ENCODE measurements at places on chromosomes 13 and 19. TPM values are rescaled to one million over a fixed set of nuclear protein-coding genes. Genes with fewer than 3 reads are reported as not detected.

The ZNF112 gene
- 4.3 TPM for total RNA-seq

The PEAK3 gene
- not detected for total RNA-seq

The EPS8L1 gene
- total RNA-seq, result 64.6 TPM

The TTYH1 gene
- total RNA-seq, result under 0.01 TPM

The PALM3 gene
- 0.39 TPM for total RNA-seq

The ZNF808 gene
- total RNA-seq, result 17.8 TPM

The FOSB gene
- 32.8 TPM for total RNA-seq

The TMEM238 gene
- 0.39 TPM for total RNA-seq

The PABPC3 gene
- total RNA-seq, result 0.22 TPM

The SULT2A1 gene
- not detected for total RNA-seq

The LGALS4 gene
- not detected for total RNA-seq

The LRRC63 gene
- not detected for total RNA-seq

The CD33 gene
- not detected for total RNA-seq

The SELENOV gene
- total RNA-seq, result not detected

The ANGPTL8 gene
- total RNA-seq, result not detected

The ERFL gene
- total RNA-seq, result 0.11 TPM

The RASAL3 gene
- 0.39 TPM for total RNA-seq

The FCER2 gene
- total RNA-seq, result not detected

The MEF2B gene
- 0.39 TPM for total RNA-seq

The SIAH3 gene
- total RNA-seq, result not detected

The ZNF329 gene
- 14.1 TPM for total RNA-seq

The TEX29 gene
- total RNA-seq, result not detected

The NCR1 gene
- not detected for total RNA-seq

The ICAM4 gene
- 0.22 TPM for total RNA-seq

The SHANK1 gene
- total RNA-seq, result not detected

The MCEMP1 gene
- not detected for total RNA-seq

The PRSS57 gene
- not detected for total RNA-seq

The ZNF541 gene
- total RNA-seq, result 2.7 TPM

The ARHGAP33 gene
- 14.5 TPM for total RNA-seq

The THSD8 gene
- total RNA-seq, result not detected

The LGALS14 gene
- not detected for total RNA-seq

The ZNF90 gene
- total RNA-seq, result 3.5 TPM

The LMO7 gene
- 97.0 TPM for total RNA-seq

The DHDH gene
- not detected for total RNA-seq

The FBN3 gene
- total RNA-seq, result not detected

The C19orf18 gene
- total RNA-seq, result not detected

The CCDC70 gene
- total RNA-seq, result not detected

The CBY2 gene
- not detected for total RNA-seq

The CFAP97D2 gene
- not detected for total RNA-seq

The MLLT1 gene
- 5.5 TPM for total RNA-seq

The WDR87 gene
- under 0.01 TPM for total RNA-seq

The CLEC17A gene
- not detected for total RNA-seq

The ILF3 gene
- 92.7 TPM for total RNA-seq

The UBE2L5 gene
- not detected for total RNA-seq

The SLC25A41 gene
- total RNA-seq, result not detected

The AP1M1 gene
- total RNA-seq, result 66.6 TPM

The C3 gene
- total RNA-seq, result 0.33 TPM

All from placental epithelial cell (primary cell).